ENCODE measurements at places on chromosomes 4 and X. TPM values are rescaled to one million over a fixed set of nuclear protein-coding genes. Genes with fewer than 3 reads are reported as not detected.

Gene SH3BP2
- 29.4 TPM for total RNA-seq

GRCh38 chr4:127261476-127261875 is 371.3 kb upstream of the INTU start:
- peak; percentile 68 for DNase-seq

DNA sequence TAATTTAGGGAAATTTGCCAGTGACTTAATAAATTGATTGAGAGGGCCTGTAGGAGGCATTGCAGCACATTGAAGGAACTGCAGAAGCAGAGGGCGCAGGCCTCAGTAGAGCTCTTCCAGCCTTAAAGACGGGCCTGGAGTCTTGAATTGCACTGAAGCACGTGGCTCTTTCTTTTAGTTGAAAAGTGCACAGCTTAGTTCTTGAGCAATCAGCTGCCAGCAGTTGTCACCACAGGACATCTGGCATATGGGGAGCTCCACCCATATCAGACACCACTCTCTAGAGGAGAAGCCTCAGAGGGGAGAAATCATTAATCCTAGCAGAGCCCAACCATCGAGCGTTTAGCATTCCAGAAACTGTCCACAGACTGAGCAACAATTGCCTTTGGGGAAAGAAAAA is 16.0 kb upstream of the FGF16 start:
- peak; percentile 56 for DNase-seq

Gene HMGN5
- total RNA-seq = 3.4 TPM

- DNase-seq = no peak
Measured at GRCh38 chrX:117910216-117910615, 206.4 kb downstream of the KLHL13 start.

Gene PAGE2
- not detected for total RNA-seq
